ENCODE measurements at places on chromosomes 2 and 18.

DNA sequence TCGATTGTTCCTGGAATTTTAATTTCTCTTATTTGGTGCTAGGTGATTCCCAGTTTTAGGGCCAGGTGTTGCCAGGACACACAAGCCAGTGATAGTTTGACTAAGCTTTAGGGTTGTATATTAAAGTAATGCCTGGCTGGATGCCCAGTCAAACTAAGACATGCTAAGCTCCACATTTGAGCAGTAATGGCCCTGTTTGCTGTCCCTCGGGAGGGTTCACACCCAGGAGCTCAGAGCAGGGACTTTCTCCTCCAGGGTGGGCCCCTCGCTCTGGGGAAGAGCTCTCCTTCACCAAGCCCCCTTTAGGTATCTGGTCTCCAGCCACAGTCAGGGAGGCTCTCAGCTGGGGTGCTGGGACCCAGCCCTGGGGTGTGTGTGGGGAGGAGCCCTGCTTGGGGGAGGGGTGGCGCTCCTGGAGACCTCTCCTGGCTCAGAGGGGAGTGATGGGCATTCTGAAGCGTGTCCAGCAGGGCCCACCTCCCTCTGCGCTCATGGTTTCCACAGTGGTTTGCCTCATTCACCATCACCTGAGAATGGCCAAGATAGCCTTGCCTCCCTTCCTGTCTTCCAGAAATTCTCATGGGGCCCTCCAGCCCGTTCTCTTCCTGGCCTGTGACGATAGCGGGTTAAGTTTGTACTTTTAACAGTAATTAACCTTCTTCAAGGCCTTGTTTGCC, 31.7 kb downstream of the INPP4A start:
- no peak for DNase-seq

- no peak for DNase-seq
These were observed 313.8 kb upstream of the HS6ST1 start for GRCh38 chr2:128632501-128632800.

- DNase-seq: no peak
These were observed 43.7 kb upstream of the APCDD1 start for GRCh38 chr18:10410472-10411308.

GRCh38 chr2:39216346-39217191, 27.2 kb downstream of the CDKL4 start:
- no peak for DNase-seq

DNA sequence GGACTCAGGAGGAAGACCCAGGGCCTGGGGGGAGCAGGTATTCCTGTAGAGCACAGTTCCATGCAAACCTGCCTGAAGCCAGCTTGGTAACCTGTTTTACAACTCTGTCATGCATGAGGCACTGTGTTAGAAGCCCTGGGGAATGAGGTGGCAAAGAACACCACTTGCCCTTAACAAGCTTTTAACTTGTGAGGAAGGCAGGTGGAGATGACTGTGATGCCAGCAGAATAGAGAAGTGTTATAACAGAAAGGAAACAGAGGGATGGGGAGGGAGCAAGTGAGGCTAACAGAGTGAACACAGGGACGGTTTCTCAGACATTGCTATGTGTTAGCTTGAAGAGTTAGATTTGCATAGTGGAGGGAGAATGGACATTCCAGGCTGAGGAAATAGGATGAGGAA, 11.5 kb upstream of the IL1A start:
- DNase-seq: no peak

- DNase-seq: no peak
These were observed 75.4 kb downstream of the CERKL start for GRCh38 chr2:181581534-181581933.

DNA sequence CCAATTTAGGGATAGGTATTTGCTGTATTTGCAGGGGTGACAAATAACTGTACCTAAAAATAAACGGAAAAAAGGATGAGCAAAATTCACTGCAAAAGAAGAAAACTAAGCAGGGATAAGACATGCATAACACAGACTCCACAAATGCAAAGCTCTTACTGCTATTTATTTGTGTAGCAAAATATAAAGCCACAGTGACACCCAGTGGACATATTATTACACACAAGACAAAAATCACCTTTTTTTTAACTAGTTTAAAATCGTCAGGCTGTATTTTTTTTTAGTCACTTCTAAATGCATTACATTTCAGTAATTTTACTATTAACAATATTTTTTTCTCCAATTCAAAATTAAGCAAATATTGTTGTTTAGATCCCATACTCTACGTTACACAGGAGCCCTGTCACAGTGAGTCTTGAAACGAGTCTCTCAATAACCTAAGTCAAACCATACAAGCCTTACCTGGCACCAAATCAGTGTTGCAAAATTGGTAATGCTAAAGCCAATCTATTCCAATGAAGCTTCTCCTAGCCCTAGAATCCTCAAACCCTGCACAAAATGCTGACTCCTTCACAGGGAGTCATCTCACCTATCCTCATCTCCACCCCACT, 23.7 kb downstream of the METTL4 start:
- peak; percentile 32 for DNase-seq

GRCh38 chr2:86042256-86043168, 63.2 kb downstream of the POLR1A start:
- no peak for DNase-seq

DNA sequence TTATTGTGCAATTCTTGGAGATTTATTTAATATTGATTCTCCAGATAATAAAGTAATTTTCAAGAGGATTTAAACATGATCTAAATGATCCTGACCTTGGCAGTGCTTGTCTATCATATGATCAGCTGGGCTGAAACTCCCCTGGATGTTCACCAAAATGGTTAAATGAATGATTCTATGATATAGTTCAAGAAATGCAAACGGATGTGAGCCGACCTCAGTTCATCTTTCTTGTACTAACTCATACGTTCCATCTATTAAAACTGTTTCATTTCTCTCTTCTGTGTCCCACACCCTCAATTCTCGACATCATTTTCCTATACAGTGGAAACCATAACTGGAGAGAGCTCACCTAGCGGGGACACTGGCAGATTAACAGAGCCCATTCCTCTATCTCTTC, 281.7 kb upstream of the CCDC68 start:
- DNase-seq: no peak

DNA sequence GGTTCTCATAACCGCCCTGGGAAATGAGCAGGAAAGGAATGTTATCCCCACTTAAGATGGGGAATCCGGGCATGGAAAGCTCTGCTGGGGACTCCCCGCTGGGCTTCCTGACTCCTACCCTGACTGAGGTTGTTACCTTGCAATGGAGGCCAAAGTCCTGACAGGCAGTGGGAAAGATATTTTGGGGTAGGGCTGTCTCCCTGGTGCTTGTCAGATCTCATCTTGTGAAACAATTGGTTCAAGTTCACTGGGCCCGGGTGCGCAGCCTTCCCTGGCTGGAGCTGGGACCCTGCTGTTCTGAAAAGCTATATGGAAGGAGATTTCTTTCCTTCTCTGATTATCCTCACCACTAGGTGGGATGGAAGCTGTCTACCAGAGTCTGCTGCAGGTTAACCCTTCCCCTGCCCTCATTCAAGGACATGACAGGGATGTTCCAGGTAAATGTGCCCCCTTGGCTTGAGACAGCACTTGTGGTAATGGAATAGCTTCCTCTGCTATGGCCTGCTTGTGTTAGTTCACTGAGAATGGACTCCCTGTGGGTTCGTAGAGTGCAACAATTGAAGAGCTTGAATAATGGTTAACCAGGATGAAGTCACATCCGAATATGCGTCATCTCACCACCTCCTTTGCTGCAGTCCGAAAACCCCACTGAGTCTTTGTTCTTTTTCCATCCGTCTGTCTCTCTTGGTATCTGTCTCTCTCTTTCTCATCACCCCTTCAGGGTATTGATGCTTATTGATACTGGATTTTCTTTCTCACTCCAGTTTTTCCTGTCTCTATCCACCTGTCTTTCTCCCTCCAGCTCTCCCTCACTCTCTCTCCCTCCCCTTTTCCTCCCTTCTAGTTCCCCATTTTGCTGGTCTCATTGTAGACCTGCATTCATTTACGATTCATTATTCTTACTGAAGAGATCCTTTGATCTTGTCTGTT, 67.8 kb upstream of the EPAS1 start:
- no peak for DNase-seq

GRCh38 chr2:3610881-3611505, 16.1 kb downstream of the COLEC11 start:
- no peak for DNase-seq

DNA sequence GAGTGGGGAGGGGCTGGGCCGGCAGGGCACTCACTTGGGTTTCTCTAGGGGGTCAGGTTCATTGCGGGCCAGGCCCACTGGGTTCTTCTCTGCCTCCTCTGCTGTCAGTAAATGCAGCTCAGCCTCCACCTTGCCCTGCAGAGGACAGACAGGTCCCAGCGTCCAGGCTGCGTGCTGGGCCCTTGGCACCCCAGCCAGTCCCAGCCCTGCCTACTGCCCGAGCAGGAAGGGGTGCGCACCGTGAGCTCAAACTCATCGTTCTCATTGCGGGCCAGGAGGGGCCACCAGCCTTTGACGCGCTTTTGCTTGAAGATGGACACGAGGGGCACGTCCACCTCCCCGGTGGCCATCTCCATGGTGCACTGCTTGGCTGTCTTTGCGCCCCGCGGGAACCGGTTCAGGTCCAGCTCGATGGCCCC, 17.3 kb downstream of the OTOF start:
- DNase-seq: no peak

DNA sequence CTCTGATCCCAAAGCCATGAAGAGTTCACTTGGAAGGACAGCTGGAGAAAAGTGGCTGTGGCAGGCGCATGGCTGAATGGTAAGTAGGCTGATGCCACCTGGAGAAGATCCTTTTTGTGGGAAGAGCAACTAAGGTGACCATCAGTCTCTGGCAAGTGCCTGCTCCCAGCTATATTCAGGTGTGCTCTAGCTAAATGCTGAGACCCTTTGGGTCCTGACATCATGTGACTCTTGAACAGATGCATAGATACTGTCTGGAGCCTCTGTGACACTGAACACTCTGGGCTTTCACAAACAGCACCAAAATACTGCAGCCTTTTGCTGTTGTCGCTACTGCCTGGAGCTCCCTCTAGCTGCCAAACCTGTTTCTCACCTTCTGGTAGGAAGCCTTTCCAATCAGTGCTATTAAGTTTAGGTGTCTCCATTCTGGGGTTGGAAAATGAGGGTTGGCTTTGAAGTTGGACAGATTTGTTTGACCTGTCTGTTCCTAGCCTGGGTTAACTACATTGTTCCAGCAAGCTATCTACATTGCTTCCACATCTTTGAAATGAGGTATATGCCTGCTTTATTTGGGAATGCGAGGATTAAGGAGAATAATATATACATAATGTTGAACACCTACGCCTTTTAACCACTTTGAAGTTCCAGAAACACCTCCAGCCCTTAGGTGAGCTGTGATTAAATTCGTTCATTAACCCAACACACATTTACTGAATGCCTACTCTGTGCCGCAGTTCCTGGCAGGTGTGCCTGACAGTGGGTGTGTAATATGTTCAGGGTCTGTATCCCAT, 3.1 kb downstream of the EGR4 start:
- DNase-seq: peak; percentile 80

DNA sequence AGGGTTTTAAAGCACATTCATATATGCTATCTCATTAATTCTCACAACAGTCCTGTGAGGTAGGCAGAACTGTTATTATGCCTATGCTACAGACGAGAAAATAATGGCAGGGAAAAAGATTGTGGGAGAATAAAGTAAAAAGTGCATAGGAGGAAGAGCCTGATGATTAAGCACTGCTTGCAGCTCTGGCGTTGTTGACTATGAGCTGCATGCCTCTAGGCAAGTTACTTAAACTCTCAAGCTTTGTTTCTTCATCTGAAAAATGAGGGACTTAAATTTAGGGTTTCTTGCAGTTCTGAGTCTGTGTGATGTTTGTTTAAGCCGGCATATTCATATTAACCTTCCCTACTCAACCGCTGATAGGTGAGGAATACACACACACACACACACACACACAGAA, 51.6 kb upstream of the RAPH1 start:
- no peak for DNase-seq

DNA sequence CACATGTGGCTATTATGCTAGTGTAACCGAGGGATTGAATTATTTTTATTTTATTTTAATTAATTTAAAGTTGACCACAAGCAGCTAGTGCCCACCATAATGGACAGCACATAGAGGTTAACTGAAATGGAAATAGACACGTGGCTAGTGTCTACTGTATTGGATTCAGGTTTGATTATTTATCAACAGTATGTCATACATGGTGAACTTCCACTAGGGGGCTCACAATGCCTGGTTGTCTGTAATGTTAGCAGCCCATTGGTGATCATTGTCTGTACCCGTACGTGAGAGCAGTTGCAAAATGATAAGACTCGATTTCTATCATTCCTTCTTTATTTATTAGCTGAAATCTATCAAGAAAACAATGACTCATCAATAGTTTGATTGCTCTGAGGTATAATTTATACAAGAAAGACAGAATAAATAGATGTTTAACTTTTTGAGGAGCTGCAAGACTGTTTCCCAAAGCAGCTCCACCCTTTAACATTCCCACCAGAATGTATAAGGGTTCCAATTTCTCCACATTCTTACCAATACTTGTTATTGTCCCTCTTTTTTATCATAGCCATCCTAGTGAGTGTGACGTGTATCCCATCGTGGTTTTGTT, 76.5 kb downstream of the CYBRD1 start:
- DNase-seq: peak; percentile 32

DNA sequence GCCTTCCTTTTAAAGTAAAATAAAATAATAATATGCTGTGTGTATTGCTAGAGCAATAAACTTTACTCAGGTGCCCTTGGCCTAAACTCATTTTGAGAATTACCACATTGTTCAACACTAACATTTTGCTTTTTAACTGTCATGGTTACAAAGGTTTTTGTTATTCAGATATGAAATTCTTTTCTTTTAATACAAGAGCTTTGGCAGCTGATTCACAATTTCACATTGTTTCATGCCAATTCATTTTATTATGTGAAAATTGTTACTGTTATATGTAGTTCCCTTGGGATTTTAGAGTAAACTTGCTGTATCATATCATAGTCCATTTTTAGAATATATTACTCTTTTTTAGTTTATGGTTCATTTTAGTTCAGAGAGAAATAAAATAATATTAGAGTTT, 65.8 kb upstream of the ZNF804A start:
- DNase-seq: no peak

- DNase-seq: no peak
These were observed 344.5 kb upstream of the TNP1 start for GRCh38 chr2:217204358-217204757.

GRCh38 chr2:24183366-24184069, 8.7 kb downstream of the FAM228A start:
- no peak for DNase-seq

- no peak for DNase-seq
These were observed 206.9 kb downstream of the FBXO15 start for GRCh38 chr18:73940721-73941120.

GRCh38 chr2:22282916-22283315, 1102.1 kb upstream of the KLHL29 start:
- DNase-seq: no peak
